ENCODE measurements at places on chromosomes 6 and 20. TPM values are rescaled to one million over a fixed set of nuclear protein-coding genes. Genes with fewer than 3 reads are reported as not detected.
A peak's percentile ranks its signal among the peaks of the same experiment; 100 is the strongest.

GRCh38 chr6:120279466-120280167, 930.1 kb upstream of the MAN1A1 start:
- DNase-seq: no peak

DNA sequence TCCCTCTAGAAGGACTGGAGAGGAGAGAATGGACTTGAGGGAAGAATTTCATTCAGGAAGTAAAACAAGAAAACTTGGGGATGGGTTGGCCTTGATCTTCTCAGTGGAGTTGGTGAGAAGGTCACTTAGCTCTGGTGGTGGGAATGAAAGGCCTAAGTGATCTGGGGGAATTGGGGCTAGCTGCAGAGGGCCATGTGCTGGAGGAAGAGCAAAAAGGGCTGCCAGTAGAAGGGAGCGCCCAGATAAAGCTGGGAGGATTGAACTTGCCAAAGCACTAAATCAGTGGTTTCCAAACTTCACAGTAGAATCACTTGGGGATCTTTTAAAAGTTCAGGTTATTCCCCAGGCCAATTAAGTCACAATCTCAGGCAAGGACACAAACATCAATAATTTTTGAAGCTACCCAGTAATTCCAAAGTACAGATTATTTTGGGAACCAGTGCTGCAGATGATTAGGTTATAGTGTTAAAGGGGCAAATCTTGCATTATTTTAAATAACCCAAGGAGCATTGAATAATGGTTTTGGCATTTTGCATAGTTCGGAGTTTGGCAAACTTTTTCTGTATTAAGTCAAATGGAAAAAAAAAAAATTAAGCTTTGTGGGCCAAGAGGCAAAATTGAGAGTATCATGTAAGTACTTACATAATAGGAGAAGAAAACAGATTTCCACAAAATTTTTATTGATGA, 36.5 kb upstream of the RFPL4B start:
- peak; percentile 41 for DNase-seq

DNA sequence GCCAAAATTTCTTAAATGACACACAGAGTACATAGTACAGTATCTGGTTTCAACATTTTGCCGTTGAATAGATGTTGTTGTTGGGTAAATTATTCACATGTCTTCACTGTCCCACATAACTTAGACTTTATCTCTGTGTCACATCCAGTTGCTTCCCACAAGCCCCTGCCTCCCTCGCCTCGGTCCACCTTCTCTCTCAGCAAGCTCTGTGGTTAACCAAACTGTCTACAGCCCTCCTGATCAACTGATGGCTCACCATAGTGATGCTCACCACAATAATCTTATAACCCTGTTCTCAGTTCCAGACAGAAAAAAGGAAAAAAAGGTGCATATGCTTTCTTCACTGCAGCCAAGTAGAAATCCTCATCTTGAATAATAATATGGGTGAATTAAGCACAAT, 23.0 kb downstream of the IL17F start:
- no peak for DNase-seq

- no peak for DNase-seq
Observed at GRCh38 chr6:40358473-40359460, 228.4 kb downstream of the LRFN2 start.

PAK5 gene
- total RNA-seq: 0.51 TPM

DNA sequence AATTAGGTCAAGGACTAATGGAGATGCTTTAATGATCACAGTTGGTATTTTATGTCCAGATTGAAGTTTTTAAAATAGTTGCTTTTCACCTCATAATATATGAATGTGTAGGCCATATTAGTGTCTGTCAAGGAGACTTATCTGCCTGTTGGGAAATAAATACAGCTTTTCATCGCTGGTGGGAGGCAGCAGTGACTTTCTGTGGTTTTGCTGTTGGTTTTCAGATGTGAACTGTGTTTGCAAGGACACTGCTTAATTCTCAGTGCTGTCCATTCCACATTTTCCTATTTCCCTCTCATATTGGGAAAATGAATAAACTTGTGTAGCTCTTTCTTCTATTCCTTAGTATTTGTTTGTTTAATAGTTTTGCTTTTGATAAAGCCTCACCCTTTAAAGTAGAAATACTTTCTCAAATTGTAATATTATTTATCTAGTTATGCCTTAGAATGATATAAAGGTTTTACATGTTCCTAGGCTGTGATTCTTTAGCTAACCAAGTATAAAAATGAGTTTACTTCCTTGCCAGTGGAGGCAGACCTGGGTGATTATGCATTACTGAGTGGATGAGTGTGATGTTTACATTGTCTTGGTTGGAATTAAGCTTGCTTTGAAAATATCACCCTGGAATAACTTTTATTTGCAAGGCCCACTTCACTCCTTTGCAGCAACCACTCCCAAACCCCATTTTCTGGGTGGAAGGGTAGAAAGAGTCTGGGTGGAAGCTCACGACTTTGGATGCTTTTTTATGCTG, 3.3 kb downstream of the PLCB4 start:
- no peak for DNase-seq

HLA-DMA gene
- total RNA-seq: 130 TPM
